Stromal cell of bone marrow (primary cell): ENCODE measurements at places on chromosomes 16 and 17.

DNA sequence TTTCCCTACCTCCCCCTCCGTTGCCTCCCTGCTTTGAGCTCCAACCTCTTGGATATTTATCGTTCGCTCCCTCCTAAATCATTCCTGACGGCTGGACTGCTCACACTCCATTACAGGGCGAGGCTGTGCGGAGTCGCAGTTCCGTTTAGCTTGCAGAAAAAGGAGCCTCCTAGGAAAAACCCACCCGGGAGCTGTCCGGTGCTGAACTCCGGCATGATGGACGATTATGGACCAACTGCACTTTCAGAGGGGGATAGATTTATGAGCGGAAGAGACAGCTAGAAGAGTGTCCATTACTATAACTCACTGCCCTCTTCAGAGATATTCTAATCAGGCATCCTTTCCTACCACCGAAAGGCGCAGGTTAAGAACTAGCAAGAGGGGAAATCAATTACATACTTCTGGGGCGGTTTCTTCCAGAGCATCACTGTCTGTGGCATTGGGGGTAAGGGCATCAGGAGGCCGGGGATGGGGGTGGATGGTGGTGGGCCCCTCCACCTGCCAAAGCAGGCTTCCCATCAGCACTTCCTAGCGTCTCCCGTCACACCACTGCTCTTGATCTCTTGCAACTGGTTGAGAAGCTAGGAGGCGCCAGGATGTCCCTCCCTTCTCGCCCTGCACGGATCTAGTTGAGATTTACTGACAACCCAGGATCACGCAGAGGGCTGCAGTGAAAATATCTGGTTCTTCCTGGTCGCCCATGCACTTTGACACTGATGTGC lies 251.2 kb downstream of the ENGASE start:
- DNase-seq = no peak

- DNase-seq = no peak
These were observed 11.0 kb upstream of the CCR7 start for GRCh38 chr17:40576113-40576740.

- DNase-seq = no peak
These were observed 32.2 kb downstream of the APPBP2 start for GRCh38 chr17:60493847-60494321.

DNA sequence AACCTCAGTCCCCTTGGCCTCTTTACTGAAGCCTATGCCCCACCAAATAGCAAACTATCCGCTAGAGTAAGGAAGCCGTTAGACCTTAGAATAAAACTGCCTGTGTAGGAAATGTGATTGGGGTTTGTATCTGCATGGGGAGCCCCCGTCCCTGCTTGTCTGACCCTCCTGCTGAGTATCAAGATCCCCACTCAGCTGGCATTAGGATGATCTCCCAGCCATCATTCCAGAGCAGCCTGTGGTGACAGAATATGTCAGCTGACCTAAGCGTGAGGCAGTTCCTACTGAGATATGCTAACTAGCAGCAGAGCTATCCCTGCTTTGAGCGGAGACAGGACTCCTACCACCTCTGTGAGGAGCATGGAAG lies 645 bp upstream of the GFOD2 start:
- DNase-seq = no peak

- DNase-seq = peak; percentile 82
These were observed at the start of gene KCTD11 for GRCh38 chr17:7351665-7352502. TSS of gene KCTD11 (plus strand) at chr17:7352162.

GRCh38 chr17:6521586-6521985 lies 34.8 kb downstream of the PITPNM3 start:
- no peak for DNase-seq
